Left forelimb (tissue), 1 donor: ENCODE measurements at places on chromosomes 7 and 10.

DNA sequence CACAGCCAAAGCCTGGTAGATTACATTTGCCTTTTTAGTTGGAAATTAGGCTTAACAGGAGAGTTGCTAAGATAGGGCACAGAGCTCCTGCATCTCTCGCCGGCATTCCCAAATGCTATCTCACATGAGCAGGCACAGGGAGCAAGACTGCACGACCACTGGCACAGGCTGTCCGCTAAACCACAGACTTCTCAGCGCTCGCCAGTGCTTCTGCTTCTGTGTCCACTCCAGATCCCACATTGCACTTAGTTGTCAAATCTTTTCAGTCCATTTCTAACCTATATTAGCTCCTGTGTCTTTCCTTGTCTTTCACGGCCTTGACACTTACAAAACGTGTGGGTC, 138.9 kb downstream of the EGFR start:
- DNase-seq: no peak

- DNase-seq: no peak
Measured at GRCh38 chr10:73765066-73765465, 16.8 kb upstream of the CHCHD1 start.

- DNase-seq: no peak
Measured at GRCh38 chr7:36796850-36797536, 72.7 kb upstream of the AOAH start.

DNA sequence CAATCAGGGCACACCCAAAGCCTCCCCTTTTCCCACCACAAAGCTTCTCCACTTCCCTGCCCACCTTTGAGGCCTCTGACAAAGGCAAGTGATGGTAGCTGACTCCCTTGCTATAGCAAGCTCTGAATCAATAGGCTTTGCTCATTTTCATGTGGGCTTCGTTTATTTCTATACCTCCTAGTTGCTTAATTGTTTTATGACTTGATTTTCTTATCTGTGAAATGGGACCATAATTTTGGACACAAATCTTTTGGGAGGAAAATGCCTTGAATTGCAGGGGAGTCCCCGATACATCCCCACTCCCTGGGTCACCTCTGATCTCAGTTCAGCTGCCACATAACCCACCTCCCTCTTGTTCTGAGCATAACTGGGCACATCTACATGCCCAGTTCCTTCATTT, 13.7 kb upstream of the DLG5 start:
- DNase-seq: no peak

GRCh38 chr7:140024585-140024984, 38.2 kb downstream of the PARP12 start:
- DNase-seq: no peak

DNA sequence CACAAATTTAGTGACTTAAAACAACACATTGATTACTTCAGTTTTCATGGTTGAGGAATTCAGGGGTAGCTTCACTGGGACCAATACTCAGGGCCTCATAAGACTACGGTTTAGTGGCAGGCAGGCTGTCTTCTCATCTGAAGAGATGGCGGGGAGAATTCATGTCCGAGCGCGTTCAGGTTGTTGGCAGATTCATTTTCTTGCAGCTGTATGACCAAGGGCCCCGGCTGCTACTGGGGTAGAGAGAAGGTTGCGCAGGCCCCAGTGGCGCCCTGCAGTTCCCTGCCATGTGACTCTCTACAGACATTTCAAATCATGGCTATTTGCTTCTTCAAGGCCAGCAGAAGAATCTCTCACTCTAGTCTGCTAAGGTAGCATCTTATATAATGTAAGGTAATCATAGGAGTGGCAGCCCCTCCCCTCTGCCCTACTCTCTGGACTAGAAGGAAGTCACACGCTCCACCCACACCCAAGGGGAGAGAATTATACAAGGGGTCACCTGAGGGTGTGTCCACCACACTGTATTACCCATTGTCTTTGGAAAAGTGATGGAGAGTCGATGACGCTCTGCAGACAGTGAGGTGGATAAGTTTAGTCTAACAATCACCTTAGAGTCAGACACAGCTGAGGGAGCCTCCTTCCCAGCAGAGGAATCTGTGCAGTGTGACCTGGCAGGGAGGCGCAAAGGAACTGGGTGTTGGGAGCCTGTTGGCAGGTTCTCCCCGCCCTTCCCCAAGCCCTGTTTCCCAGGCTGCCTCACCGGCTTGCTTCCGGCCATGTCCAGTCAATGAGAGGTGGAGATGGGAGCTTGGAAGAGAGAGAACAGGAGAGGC, 35.7 kb upstream of the PLEKHA1 start:
- no peak for DNase-seq

- no peak for DNase-seq
Measured at GRCh38 chr10:96688789-96689188, 31.5 kb downstream of the PIK3AP1 start.

GRCh38 chr7:49624611-49625010, 148.8 kb upstream of the VWC2 start:
- no peak for DNase-seq

DNA sequence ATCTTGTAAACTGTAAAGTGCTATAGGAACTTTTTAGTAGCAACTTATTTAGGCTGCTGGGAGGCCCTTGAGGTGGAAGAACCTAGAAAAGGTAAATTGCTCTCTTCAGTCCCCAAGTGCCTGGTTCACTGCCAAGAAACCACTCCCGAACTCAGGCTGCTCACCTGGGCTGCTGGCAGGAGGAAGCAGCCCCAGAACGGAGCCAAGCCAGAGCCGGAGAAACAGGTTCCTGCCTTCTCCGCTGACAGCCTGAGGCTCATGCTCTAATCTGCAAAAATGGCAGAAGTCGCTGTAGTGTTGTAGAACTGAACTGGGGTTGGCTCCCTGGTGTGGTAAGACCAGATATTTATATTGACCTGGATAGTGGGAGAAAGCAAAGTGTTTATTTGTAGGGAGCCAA, 136.0 kb downstream of the CUL2 start:
- DNase-seq: no peak

DNA sequence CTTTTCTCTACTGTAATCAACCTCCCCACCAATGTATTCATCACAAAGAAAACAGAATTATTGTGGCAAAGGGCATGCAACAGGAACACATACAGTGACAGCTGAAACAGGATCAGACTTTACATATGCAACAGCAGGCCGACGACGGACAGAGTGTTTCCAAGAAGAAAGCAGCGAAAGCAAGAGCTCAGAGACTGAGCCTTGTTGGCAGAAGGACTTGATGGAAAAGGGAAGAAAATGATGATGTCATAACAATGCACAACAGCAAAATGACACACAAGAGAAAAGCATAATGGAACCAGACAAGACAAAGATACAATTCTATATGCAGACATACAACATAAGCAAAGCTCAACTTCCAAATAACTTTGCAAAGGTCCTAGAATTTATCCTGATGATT, 106.5 kb downstream of the ARHGAP12 start:
- DNase-seq: no peak

GRCh38 chr7:46129831-46130230, 208.8 kb upstream of the IGFBP3 start:
- DNase-seq: no peak

DNA sequence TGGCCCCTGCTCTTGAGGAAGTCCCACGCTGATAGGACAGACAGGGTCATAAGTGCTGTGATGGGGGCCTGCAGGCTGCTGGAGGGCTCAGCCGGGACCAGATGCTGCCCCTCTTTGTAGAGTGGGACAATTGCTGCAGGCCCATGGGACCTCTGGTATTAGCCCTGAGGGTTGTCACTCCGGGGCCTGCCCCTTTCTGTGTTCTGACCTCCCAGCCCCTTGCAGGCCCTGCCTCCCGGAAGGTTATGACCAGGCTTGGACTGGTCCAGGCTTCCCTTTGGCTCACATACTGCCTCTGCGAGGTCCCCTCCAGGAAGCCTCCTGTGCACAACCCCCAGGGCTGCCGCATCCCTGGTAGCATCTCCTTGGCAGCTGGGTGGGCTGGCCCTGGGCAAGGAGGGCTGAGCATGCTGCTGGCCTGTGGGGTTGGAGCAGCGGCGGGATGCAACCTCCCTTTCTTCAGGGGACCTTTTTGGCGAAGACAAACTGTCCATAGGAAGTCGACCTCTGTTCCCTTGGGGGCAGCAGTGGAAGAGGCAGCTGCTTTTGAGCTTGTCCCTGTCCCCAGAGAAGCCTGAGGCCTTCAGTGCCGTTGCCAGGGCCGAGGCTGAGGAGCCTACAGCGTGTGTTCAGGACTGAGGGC, 8.8 kb downstream of the LIMK1 start:
- DNase-seq: no peak

DNA sequence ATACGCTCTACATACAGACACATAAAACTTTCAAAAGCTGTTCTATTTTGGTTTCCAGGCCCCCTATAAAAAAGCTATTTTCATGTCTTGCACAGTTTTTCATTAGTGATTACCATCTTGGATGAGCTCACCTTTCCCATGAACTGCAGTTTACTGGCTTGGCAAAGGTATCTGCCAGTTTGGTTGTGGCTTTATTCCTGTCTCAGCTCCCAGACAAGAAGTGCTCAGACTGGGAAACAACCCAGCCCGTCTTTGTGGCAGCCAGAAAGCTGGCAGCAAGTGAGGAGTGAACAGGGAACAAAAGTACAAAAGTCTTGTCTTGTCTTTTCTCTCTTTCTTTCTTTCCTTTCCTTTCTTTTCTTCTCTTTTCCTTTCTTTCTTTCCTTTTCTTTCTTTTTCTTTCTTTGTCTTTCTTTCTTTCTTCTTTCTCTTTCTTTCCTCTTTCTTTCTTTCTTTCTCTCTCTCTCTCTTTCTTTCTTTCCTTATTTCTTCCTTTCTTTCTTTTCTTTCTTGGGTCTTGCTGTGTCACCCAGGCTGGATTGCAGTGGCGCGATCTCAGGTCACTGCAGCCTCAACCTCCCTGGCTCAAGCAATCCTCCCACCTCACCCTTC, 138.8 kb downstream of the CFAP58 start:
- DNase-seq: no peak

DNA sequence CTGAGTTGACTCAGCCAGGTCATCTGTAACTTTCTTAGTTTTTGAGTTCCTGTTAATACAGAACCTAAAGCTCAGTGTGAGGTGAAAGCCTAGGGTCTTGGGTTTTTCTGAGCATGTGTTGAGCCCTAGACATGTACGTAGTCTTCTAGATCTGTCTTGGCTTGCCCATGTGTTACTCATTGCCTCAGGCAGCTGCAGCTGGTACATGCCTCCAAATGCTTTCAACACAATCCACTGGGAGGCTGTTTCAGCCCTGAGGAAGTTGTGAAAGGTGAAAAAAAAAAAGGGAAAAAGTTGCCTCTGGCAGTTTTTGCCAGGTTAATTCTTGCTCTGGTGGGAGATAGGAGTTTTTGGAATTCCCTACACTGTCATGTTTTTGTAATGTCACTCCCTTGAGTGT, 134.6 kb downstream of the RNF216 start:
- no peak for DNase-seq

GRCh38 chr7:70436790-70437350, 695.1 kb upstream of the GALNT17 start:
- no peak for DNase-seq

DNA sequence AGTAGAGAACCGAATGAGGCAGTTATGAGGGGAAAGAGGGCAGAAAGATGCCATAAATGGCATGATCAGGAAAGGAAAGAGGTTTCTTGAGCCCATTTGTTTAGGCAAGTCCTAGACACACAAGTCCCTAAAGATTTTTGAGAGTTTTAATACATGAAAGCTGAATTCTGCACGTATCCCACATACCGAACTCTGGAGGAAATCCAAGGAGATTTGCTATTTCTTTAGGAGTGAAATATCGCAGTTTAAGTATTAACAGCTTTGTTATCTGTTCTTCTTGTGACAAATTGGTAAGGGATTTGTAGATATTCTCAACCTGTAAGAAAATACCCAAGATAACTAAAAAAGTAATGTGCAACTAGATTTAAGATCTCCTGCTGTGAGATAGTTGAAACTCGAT, 23.7 kb upstream of the CUBN start:
- DNase-seq: no peak

GRCh38 chr7:32500922-32501341, 5.6 kb downstream of the AVL9 start:
- DNase-seq: no peak

DNA sequence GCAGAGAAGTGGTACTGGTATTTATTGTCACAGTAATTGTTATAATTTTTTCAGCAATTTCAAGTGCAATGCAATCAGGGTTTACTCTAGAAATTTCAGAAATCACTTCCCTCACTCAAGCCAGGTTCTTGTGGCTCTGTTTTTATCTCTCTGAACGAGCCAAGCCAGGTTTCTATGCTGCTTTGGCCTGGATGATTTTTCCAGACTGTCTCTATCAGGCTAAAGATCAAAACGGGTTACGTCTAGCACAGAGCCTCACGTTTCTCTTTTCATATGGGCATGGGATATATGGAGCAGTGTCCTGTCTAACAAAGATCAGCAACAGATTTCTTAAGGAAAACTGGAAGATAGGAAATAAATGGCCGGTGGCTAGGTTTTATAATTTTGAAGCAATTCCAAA, 1105.3 kb downstream of the NRG3 start:
- DNase-seq: no peak

- no peak for DNase-seq
Measured at GRCh38 chr10:34163075-34163905, 651.8 kb downstream of the PARD3 start.

- DNase-seq: no peak
Measured at GRCh38 chr10:34462056-34462455, 353.0 kb downstream of the PARD3 start.

GRCh38 chr7:15389073-15389472, 172.7 kb downstream of the AGMO start:
- no peak for DNase-seq

GRCh38 chr7:143381427-143382125, 431 bp downstream of the ZYX start:
- peak; percentile 93 for DNase-seq

- DNase-seq: no peak
Measured at GRCh38 chr10:113487154-113487553, 65.7 kb upstream of the HABP2 start.

DNA sequence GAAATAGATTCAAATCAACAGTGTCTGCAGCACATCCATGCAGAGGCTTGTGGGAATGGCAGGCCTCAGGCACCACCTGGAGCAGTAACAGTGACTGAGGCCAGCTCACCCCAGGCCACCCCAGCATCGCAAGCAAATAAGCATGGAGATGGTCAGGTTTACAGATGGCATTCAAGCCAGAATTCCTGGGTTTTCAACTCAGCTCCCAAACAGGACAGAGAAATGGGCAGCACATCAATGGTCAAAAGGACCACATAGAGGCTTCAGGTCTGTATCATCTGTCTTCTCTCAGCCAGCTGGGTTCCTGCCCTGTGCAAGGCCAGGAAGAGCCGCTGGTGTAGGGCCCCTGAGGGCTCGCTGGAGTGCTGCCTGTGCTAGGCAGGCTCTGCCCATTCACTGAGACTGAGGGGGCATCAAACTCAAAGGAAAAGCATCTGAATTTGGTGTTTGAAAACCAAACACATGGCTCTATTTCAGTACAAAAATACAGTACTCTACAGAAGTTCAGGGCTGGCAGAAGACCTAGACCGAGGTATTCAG, 112.5 kb downstream of the KMT2E start:
- DNase-seq: no peak

DNA sequence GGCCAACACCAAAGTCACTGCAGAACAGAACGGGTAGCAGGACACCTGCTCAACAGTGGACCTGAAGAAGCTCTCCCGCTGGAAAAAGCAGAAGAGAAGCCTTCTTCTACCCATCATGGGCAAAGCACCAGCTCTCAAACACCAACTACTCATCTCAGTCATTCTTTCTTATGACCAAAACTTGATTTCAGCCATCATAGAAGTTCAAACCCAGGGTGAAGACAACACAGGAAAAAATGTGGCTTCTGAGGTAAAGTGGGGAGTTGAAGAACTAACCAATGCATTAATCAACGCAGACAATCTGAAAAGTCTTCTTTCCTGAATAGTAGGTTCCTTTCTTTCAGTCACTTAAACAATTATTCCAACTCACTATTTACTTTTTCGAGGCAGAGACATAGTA, 83.3 kb downstream of the ELMO1 start:
- no peak for DNase-seq
